ENCODE measurements at places on chromosomes 13 and 19. TPM values are rescaled to one million over a fixed set of nuclear protein-coding genes. Genes with fewer than 3 reads are reported as not detected.

Gene SF3A2
- total RNA-seq, result 189 TPM

- no peak for DNase-seq
Measured at GRCh38 chr19:47601180-47601904, 7.6 kb upstream of the BICRA start.

DNA sequence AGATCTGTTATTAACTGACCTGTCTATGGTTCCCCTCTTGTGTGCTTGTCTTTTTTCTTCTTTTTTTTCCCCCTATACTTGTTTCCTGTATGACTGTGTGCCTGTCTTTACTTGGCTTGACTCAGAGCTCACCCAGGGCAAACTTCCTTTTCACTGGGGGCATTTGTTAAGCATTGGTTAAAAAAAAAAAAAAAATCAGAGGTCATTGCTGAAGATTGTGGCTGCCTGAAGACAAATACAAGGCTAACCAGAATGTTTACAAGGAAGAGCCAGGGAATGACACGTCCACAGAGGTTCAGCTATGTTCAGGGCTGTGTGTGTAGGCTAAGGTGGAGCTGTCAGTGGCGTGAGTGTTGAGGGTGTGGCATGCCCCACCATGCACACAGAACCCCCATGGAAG, 47.1 kb downstream of the LNX2 start:
- no peak for DNase-seq

DNA sequence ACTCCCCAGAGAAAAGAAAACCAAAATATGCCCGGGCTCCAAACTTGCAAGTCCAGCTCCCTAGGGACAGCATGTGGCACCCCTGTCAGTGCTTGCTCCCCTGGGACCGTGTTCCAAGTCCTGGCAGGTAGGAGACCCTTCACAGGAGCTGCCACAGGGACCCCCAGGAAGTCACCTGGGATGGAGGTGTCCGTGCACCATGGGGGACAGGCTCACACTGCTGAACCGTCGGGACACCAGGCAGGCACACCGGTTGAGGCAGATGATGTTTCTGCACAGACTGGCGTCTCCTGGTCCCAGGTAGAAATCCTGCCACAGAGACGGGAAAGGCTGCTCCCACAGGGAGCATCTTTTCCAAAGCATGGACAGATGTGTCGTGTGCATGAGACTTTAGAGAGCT, 11.7 kb upstream of the PROZ start:
- no peak for DNase-seq

DNA sequence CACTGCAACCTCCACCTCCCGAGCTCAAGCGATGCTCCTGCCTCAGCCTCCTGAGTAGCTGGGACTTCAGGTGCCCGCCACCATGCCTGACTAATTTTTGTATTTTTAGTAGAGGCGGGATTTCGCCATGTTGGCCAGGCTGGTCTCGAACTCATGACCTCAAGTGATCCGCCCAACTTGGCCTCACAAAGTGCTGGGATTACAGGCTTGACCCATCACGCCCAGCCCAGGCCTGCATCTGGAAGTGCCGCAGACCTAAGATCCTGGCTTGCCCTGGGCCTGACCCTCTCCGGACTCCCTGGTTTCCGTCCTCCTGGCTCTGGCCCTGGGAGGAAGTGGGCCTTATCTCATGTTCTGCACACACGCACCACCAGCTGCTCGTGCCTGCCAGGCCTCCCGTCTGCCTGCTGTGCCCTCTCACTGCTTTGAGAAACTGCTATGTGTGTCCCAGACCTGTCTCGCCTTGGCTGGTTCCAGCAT, 4.7 kb upstream of the PTGIR start:
- no peak for DNase-seq

DNA sequence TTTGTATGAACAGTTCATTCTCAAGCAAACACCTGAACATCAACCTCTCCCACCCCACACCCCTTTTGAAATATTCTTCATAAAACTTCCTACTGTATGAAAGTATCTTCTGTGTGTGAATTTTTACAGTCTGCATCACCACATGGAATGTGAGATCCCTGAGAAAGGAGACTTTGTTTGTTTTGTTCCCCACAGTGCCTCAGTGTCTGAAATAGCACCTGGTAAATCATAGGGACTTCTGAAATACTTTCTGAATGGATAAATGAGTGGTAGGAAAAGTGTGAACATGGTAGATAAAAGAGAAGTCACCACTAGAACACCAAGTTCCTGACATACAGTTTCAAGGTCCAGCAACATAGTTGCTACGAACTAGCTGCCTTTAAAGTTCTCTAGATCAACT, 1071.2 kb downstream of the EFNB2 start:
- no peak for DNase-seq

DNA sequence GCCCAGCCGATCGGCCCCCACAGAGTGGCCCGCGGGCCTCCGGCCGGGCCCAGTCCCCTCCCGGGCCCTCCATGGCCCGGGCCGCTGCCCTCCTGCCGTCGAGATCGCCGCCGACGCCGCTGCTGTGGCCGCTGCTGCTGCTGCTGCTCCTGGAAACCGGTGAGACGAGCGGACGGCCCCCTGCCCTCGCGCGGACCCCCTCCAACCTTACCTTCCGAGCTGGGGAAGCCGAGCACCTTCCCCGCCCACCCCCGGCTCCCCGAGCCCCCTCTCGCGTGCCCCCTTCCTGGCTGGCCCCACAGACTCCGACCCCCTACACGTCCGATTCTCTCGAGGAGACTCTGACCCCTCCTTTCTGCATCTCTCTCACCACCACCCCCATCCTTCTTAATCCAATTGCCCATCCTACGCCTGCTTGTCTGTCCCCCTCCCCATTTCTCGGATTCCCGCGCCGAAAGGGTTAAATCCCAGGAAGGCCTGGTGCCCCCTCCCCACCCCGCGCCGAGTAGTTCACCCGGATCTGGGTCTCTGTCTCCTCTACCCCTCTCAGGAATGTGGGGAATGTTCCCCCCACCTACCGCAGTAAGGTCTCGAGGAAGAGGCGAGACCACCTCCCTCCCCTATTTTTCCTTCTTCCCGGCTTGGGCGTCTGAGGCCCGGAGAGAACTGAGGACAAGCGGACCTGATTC, 502 bp downstream of the NECTIN2 start:
- peak; percentile 37 for DNase-seq

- no peak for DNase-seq
Measured at GRCh38 chr13:113064534-113065405, 40.8 kb upstream of the F7 start.

GRCh38 chr13:44399074-44399473, 25.4 kb downstream of the SERP2 start:
- no peak for DNase-seq

GRCh38 chr13:23679220-23679619, 109.0 kb downstream of the TNFRSF19 start:
- no peak for DNase-seq

Gene TMPRSS9
- total RNA-seq, result 0.12 TPM

Gene TTC9B
- total RNA-seq, result 1.7 TPM

GRCh38 chr19:925526-926322, at the start of gene ARID3A:
TSS of gene ARID3A (plus strand) at chr19:926035. CDS start at chr19:929529, 3,494 bp downstream.
- peak; percentile 78 for DNase-seq

DNA sequence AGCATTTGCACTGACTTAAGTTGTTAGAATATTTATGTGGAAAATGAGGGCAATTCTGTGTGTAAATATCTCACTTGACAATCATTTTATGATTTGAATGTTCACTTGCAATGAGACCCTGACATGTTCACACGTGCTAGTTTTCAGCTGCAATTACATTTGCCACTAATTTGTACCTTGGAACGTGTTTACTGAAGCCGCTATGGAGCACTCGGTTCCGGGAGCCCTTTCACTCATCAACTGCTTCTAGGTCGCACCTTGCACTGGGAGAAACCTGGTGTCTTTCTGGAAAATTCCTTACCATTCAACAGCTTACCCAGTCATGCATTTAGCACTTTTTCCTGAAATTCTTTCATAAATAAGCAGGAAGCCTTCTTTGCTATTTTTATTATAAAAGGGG, 229.6 kb downstream of the ZIC5 start:
- no peak for DNase-seq

DNA sequence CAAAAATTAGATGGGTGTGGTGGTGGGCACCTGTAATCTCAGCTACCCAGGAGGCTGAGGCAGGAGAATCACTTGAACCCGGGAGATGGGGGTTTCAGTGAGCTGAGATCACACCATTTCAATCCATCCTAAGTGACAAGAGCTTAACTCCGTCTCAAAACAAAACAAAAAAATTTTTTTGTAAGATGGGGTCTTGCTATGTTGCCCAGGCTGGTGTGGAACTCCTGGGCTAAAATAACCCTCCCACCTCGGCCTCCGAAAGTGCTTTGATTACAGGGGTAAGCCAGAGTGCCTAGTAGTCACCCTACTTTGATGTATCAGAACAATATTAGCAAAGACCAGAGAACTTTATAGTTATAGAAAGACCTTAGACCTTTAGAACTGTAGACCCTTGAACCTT, 7.9 kb downstream of the SPTBN4 start:
- no peak for DNase-seq

DNA sequence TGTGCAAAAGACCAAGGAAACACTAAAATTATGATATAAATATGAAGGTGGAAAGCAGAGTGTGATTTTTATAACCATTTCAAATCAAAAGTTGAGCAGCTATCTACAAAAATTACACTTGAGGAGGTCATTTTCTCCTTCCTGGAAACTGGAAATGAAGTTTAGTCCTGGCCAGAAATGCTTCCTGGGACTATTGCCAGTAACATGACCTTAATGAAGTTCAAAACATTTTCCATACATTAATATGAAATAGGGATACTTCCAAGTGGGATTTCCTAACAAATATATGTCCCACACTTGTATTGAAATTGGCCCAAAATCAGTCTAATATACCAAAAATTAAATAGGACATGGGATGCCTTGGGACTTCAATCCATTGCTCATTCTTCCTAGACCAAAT, 1556.8 kb upstream of the MIR17HG start:
- no peak for DNase-seq

DNA sequence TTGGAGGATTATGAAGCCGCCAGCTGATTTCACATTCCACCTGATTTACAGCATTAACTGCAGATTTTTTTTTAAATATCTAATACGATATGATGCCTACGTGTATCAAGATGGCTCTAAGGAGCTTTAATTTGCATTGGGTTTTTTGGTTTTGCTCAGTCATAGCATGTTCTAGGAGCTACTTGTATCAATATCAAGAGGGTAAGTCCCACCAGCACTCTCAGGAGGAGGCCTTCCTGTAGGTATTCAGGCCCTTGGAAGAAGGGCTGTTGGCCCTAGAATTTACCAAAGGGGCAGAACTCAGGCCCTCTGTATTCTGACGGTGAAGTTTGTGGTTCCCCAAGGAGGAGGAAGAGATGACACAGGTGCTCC, 97.2 kb upstream of the IPO5 start:
- no peak for DNase-seq

Gene URI1
- 59.9 TPM for total RNA-seq

Gene ZNF548
- total RNA-seq, result 22.1 TPM

DNA sequence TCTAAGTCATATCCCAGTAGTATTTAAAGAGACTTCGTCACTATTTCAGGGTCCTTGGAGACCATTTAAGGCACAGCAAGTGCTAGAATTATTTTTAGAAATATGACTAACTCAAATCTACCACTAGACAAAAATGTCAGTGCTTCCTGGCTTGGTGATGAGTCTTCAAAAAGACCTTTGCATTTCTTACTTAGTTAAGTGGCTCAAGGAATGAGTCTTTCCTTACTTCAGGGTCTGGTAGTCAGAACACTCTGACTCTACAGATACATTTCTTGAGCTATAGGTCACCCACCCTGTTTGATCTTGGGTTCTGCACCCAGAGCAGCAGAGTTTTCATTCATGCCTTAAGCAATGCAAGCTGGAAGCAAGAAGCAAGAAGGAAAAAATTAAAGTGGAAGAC, 191.0 kb upstream of the HTR2A start:
- no peak for DNase-seq

GRCh38 chr13:31116224-31116623, 45.5 kb downstream of the HSPH1 start:
- DNase-seq, result no peak

Gene KIR2DL1
- not detected for total RNA-seq

GRCh38 chr19:8655340-8655709, 24.9 kb downstream of the NFILZ start:
- no peak for DNase-seq

Gene RFPL4AL1
- total RNA-seq, result not detected

DNA sequence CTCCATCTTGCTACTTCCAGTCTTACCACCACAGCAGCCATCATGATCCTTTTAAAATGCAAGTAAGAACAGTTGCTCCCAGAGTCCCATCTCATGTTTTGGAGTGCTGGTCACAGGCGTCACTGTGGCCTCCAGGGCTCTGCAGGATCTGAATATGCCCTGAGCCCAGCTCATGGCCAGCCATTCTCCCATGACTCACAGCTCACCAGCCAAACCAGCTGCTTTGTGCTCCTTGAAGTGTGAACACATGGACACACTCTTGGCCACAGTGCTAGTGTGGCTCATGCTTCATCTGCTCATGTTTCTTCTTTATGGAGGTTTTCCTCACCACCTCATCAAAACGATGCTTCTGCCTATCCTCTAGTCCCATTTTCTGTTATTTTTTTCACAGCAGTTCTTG, 466.5 kb downstream of the UQCRFS1 start:
- DNase-seq, result no peak

DNA sequence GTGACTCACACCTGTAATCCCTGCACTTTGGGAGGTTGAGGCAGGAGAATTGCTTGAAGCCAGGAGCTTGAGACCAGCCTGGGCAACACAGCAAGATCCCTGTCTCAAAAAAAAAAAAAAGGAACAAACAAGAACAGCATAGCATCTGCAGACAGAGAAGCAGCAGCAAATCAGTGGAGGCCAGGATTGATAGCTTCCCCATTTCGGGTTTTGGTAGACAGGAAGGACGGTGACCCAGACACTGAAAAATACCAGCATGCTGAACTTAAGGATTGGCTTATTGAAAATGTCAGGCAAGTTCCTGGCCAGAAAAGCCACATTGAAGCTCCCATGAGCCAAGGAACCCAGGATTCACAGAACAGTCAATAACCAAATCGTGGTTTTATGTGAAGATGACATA, 3.0 kb downstream of the ZNF490 start:
- no peak for DNase-seq

- no peak for DNase-seq
Measured at GRCh38 chr13:36865265-36865664, 46.2 kb downstream of the RFXAP start.

DNA sequence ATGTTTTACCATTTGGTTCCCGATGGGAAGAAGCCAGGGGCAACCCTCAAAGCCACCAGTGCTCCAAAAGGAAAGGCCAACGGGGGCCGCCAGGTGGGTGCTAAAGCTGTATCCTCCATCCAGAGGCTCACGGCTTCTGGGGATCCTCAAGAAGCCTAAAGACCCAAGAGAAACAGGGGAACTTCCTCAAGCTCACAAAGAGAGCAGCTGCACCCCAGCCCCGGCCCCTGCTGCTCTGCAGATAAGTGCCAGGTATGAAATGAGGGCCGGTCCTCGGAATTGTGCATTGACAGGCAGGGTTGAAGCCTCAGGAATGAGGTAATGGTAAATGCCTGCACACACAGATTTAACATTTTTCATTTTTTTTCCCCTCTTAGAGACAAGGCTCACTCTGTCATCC, 8.0 kb upstream of the POP4 start:
- DNase-seq, result no peak

Gene COL4A1
- total RNA-seq, result 67.9 TPM

- peak; percentile 1 for DNase-seq
Measured at GRCh38 chr13:99974296-99974938, 2.9 kb upstream of the ZIC5 start.

Gene SPPL2B
- 119 TPM for total RNA-seq

Measured in neural crest cell (in vitro differentiated cells).